HCT116 (cell line): ENCODE measurements at places on chromosomes 7 and 10. TPM values are rescaled to one million over a fixed set of nuclear protein-coding genes. Genes with fewer than 3 reads are reported as not detected.

The PMPCB gene
- 73.9 TPM for total RNA-seq

The WDFY4 gene
- total RNA-seq: 0.22 TPM

The TMEM236 gene
- 0.07 TPM for total RNA-seq

The DNAJB9 gene
- 10.1 TPM for total RNA-seq

The FAM241B gene
- 18.0 TPM for total RNA-seq

The VWDE gene
- 13.7 TPM for total RNA-seq

The GPNMB gene
- total RNA-seq: 2.8 TPM

The DBF4 gene
- total RNA-seq: 62.2 TPM

The RBM33 gene
- total RNA-seq: 64.3 TPM

The PALD1 gene
- 33.1 TPM for total RNA-seq

The CYP26C1 gene
- total RNA-seq: 0.07 TPM

The TMEM213 gene
- total RNA-seq: not detected

The GPR158 gene
- 2.9 TPM for total RNA-seq

The PRR15 gene
- 2.9 TPM for total RNA-seq

The CDHR1 gene
- total RNA-seq: not detected

The SAMD8 gene
- total RNA-seq: 23.6 TPM

The OR2A1 gene
- total RNA-seq: not detected

The DLX5 gene
- total RNA-seq: not detected

The NRCAM gene
- 0.15 TPM for total RNA-seq

The DTX2 gene
- total RNA-seq: 37.4 TPM

The ELN gene
- 0.17 TPM for total RNA-seq

The INHBA gene
- 0.10 TPM for total RNA-seq

The SPDYE6 gene
- total RNA-seq: not detected

The SYT15 gene
- total RNA-seq: 1.6 TPM

The SPDYE2 gene
- not detected for total RNA-seq

The AS3MT gene
- 0.79 TPM for total RNA-seq

The ANKRD30A gene
- total RNA-seq: not detected

The KCNMA1 gene
- total RNA-seq: 0.49 TPM

The SLC39A12 gene
- not detected for total RNA-seq

The TRUB1 gene
- 44.1 TPM for total RNA-seq

The GIMAP4 gene
- 0.49 TPM for total RNA-seq
